ENCODE measurements at places on chromosomes 16 and 17.

GRCh38 chr16:75340741-75341491, 89.5 kb upstream of the BCAR1 start:
- DNase-seq = no peak

- peak; percentile 68 for DNase-seq
These were observed at the start of gene JPH3 for GRCh38 chr16:87602001-87602775. TSS of gene JPH3 (plus strand) at chr16:87602508. CDS start at chr16:87603147, 639 bp downstream.

DNA sequence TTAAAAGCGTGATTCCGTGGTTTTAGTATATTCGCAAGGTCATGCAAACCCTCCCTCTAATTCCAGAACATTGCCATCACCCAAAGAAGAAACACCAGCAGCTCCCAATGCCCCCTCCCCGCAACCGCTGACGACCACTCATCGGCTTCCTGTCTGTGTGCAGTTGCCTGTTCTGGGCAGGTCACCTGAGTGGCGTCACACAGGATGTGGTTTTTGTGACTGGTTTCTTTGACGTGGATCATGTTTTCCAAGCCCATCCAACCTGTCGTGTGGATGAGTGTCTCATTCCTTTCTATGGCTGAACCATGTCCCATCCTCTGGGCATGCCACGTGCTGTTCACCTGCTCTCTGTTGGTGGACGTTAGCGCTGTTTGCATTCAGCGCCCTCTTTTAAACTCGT, 8.2 kb upstream of the ATP2C2 start:
- no peak for DNase-seq

GRCh38 chr17:36857698-36858097, 79.6 kb upstream of the LHX1 start:
- DNase-seq = no peak

- no peak for DNase-seq
These were observed 145.6 kb downstream of the CCDC182 start for GRCh38 chr17:57599271-57600045.

DNA sequence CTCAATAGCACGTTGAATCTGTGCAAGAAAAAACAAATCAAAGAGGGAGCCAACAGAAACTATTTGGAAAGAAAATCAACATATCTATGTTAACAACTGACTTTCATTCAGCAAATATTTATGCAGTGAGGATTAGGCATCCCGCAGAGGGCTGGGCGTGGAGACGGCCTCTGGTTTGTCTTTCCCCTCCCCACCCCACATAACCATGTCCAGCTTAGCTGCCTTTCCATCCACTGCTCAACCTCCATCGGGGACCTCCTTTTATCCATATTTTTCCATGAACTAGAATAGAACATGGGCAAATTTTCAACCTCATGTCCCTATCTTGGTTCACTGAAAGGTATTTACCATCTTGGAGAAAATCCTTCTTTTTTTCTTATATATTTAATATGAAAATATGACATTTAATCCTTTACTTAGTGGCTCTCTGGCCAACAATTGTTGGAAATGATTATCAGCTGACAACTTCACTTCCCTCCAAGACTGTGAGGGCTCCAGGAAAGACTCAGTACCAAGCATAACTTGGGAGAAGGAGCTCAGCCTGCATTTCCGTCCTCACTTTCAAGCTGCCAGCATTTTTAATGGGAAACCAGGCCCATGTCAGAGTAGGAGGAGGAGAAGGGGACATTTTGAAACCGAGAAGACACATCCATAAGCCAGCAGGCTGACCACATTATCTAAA, 462.6 kb upstream of the MAF start:
- no peak for DNase-seq

GRCh38 chr17:56325313-56326000, 172.2 kb downstream of the ANKFN1 start:
- peak; percentile 21 for DNase-seq

GRCh38 chr16:70427786-70428177, 11.1 kb downstream of the ST3GAL2 start:
- no peak for DNase-seq

GRCh38 chr16:3520413-3520812, 19.6 kb downstream of the CLUAP1 start:
- no peak for DNase-seq

GRCh38 chr17:28216052-28216451, 102.9 kb upstream of the TMEM97 start:
- DNase-seq = no peak

DNA sequence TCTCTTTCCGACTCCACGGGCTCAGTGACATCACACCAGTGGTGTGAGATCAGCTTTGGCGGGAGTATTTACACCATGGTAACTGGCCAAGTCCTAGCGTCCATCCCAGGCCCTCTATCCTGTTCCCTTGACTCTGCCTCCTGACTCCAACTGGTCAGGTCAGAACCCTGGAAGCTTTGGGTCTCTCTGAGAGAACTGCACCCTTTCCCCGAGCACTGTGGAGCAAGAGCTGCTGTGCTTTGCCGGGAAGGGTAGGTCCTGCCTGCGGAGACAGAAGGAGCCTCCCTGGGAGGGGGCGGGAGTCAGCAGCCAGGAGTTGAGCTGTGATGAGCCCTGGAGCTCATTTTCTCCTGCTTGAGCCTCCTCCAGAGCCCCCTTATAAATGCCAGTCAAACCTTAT, 212.1 kb upstream of the TNRC6C start:
- DNase-seq = peak; percentile 11

Data from WERI-Rb-1 (cell line).